ENCODE measurements at places on chromosomes 7 and 10.
A peak's percentile ranks its signal among the peaks of the same experiment; 100 is the strongest.

GRCh38 chr7:831596-832166 lies 595 bp upstream of the SUN1 start:
- DNase-seq: peak; percentile 41

- no peak for DNase-seq
Observed at GRCh38 chr7:149743476-149744255, 29.7 kb downstream of the ZNF467 start.

GRCh38 chr10:131275691-131276090 lies 35.8 kb downstream of the TCERG1L start:
- no peak for DNase-seq

GRCh38 chr7:80781561-80781979 lies 137.3 kb downstream of the SEMA3C start:
- no peak for DNase-seq

DNA sequence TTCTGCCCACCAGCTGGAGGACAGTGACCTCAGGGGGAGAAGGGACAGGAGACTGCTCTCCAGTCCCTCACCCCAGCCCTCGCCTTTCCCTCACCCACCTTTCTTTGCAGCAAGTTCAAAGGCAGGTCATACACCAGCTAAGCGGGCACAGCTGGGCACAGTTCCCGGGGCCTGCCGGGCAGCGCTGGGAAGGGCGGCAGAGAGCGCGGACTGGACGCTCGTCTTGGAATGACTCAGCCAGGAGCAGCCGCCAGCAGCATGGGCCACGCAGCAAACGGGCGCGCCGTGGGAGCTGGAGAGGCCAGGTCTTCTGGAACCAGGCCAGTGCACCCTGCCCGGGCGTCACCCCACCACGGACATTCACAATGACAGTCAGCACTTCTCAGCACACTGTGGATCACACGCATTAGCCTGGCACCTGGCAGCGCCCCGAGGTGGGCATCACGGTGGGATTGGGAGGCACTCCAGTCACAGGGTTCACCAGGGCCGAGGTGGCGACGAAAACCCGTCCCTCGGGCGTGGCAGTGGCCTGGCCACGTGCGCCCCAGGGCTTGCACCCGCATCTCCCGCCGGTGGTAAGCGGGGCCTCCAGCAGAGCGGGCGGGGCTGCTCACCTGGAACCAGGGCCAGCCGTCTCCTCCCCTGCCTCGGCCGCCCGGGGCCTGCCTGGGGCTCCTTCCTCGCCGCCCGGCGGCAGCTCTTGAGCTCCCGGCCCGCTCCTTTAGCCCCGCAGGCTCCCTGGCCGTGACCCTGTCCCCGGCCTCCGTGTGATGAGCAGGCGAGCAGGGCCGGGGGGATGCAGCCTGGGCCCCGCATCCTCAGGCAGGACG lies 29.0 kb upstream of the WDFY4 start:
- DNase-seq: no peak

DNA sequence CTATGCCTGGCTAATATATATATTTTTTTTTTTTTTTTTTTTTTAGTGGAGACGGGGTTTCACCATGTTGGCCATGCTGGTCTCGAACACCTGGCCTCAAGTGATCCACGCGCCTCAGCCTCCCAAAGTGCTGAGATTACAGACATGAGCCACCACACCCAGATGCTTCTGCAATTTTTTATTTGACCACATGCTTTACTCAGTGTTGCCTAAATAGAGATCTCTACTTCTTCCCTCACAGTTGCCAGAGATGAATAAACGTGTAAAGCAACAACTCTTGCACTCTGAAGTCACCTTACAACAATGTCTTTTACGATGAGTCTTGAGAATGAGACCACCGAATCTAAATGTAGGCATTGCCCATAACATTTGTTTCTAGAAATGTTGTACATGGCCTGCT lies 107.9 kb upstream of the FRMD4A start:
- DNase-seq: no peak

DNA sequence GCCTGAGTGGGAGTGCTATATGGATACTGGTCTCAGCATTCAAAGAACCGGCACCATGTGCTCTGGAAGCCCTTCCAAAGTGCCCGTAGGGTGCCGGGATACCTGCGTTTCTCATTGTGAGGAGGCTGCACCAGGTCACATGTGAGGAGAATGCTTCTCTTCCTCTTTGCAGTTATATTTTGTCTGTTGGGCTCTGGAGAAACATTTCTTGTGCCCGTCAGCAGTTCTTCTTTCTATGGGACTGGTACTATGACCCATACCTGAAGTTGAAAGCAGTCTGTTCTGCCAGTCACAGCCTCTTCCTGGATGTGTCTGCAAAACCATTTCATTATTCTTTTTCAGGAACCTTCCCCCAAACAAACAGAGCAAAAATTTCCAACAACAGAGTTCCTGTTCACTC lies 465.0 kb downstream of the SUGCT start:
- DNase-seq: no peak

GRCh38 chr10:33716501-33717267 lies 382.2 kb upstream of the NRP1 start:
- no peak for DNase-seq

DNA sequence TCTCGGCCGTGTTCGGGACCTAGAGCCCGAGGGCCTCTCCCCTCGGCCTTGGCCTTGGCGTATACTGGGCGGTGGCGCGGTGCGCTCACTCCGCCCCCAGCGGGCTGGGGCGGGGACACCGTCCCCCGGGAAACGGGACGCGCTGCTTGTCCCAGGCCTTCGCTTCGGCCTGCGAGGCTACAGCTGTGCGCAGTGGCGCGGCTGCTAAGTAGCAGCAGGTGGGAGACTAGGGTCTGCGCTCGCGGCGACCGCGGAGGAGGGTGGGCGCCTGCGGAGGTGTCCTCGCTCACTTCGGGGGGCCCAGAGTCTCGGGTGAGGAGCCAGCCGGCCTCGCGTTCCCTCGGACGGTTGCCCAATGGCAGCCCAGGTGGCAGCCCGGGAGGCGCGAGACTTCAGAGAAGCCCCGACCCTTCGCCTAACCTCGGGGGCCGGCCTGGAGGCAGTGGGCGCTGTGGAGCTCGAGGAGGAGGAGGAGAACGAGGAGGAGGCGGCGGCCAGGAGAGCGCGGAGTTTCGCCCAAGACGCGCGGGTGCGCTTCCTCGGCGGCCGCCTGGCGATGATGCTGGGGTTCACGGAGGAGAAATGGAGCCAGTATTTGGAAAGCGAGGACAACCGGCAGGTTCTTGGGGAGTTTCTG lies at the start of gene DNAH11:
DNAH11 (plus strand) TSS at position 149 of the 637 bp plus-strand sequence; CDS start at position 356, 207 bp downstream.
- peak; percentile 32 for DNase-seq

DNA sequence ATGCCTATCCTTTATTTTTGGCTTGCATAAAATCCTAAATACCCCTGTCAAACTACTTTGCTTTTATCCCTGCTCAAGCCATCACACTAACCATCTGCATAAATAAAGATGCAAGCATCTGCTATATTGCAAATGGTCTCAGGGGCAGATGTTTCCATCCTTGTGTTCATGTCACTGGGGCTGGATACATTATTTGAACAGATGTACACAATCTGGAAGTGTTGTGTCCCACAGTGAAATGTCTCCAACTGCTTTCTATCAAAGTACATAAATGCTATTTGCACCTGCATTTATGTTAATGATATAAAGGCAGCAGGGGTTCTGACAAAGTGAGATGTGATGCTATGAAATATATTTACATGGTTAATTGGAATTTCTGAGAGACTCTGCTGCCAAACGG lies 163.1 kb downstream of the ZNF438 start:
- DNase-seq: no peak

GRCh38 chr7:107180378-107180777 lies 11.6 kb downstream of the HBP1 start:
- peak; percentile 95 for DNase-seq

- peak; percentile 1 for DNase-seq
Observed at GRCh38 chr10:106836933-106837663, 327.4 kb downstream of the SORCS1 start.

GRCh38 chr7:116041615-116042014 lies 11.1 kb upstream of the TFEC start:
- DNase-seq: no peak

DNA sequence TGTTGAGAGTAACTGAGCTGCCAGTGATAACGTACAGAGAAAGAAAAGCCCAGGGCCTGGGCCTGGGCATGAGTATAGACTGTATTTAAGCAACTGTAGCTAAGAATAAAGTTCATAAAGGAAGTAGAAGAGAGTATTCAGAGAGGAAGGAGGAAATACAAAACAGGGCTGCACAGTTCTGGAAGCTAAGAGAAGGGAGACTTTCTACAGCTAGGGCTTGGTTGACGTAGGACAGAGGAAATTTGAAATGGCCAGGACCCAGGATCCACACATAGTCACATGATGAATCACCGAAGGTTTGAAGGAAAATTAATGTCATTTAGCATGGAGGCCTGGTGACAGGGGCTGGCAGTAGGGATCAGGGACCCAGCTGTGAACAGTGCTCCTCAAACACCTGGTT lies 66.7 kb downstream of the ARL4A start:
- no peak for DNase-seq

DNA sequence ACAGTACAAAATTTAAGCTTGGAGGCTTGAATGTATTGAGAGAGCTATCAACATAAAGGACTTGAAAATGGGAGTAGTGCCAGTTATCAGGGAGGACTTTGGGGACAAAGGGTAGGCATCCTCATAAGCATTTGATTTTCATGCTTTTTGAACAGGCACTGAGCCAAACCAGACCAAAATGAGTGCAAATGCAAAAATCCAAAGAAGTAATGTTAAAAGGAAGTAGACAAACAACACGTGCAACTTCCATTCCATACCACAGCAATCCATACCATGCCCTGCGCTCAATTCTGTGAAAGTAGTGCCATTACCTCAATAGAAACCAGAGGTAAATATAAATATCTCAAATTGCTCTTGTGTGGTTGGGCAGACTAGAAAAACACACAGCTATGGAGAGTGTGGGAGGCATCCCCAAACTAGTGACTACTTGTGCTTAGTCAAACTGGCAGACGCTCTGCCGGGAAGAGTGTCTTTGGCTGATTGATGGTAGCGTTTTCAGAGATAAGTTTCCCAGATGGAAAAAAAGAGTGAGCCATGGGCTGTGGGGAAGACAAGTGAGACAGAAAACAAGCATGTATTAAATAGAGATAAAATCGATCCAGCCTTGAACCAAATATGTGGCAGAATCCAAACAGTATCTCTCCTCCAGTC lies 161.5 kb downstream of the CREB5 start:
- no peak for DNase-seq

DNA sequence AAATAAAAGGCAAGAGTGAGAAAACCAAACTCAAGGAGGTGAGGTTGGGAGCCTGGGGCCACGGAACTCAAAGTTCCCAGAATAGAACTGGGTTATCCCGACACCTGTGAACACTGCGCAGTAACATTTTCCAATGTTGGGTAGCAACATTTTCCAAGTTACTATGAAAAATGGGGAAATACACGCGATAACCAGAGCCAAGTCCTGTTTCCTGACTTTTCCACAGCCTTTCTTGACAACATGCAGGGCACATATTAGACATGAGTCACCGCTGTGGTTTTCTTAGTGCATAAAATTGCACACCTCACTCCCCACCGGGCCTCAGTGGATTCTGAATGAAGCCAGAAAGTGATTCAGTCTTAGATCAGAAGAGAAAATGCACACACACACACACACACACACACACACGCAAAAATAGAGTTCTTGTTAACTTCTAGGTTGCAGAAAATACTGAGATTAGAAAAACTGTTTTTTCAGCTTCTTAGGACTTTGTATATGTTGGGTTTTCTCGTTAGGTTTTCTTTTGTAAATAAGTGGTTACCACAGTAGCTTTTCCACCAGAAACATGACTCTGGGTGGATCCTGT lies 70.0 kb downstream of the CAMK1D start:
- peak; percentile 91 for DNase-seq

GRCh38 chr10:83943920-83944319 lies 195.4 kb upstream of the GHITM start:
- no peak for DNase-seq

DNA sequence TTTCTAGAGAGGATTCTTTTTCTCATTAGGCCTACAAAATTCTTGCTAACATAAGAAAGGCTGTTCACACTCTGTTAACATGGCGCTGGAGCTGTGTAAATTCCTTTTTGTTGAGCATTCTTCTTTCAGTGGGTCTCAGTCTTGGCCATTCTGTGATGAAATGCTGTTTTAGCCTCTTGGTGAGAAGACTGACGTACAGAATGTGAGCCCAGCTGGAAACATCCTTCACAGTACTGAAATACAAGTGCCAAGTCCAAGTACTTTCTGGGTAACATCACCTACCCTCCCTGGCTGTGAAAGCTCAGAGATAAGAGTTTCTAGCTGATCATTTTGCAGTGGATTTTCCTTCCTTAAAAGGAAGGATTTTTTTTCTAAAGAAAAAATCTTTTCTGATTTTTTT lies 231.8 kb downstream of the AHR start:
- DNase-seq: no peak

DNA sequence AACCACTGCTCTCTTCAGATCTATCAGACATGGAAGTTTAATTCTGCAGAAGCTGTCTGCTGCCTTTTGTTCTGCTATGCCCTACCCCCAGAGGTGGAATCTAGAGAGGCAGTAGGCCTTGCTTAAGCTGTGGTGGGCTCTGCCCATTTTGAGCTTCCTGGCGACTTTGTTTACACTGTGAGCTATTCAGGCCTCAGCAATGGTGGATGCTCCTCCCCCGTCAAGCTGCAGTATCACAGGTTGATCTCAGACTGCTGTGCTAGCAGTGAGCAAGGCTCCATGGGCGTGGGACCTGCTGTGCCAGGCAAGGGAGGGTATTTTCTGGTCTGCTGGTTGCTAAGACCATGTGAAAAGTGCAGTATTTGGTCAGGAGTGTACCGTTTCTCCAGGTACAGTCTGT lies 45.1 kb upstream of the CDK14 start:
- DNase-seq: no peak

GRCh38 chr10:127148933-127149220 lies 47.5 kb downstream of the INSYN2A start:
- no peak for DNase-seq

DNA sequence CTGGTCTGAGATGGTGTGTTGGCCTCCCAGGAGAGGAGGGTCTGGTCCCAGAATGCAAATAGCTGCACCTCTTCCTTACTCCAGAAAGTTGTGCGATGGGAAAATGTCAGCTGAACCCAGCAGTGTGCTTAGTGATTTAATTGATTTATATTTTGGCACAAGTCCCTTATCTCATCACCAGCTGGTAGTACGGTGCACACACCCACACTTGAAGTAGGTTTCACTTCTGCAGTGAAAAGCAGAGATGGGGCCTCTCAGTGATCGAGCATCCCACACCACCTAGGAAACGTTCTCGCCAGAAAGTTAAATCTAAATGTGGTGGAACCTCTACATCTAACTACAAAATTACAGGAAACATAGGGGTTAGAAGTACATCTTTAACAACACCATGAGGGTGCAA lies 80.4 kb downstream of the UBE3C start:
- DNase-seq: no peak

- DNase-seq: no peak
Observed at GRCh38 chr7:69218576-69218975, 379.7 kb upstream of the AUTS2 start.

All from activated CD8-positive, alpha-beta T cell treated with anti-CD3 and anti-CD28 coated beads for 36 hours (primary cell).